ENCODE measurements at places on chromosomes 1 and 21. TPM values are rescaled to one million over a fixed set of nuclear protein-coding genes. Genes with fewer than 3 reads are reported as not detected.
A peak's percentile ranks its signal among the peaks of the same experiment; 100 is the strongest.

DNA sequence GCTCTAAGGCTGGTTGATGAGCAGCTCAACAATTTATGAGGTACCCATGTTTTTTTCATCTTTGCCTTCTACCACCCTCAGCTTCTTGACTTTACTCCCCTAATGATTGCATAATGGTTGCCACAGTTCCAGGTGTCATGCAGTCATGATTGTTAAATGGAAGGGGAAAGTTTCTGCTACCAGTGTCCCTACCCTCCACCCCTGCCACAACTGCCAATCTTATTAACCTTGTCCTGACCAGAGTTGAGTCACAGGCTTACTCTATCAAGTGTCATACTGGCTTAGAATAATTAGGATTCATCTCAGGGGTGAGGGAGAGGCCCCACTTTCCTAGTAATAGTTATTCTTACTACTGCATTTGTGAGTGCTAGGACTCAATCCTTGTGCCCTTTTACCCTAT lies 7.9 kb upstream of the FUBP1 start:
- no peaks in the 10 kb centered on the region for H3K4me1 ChIP-seq
- no peaks in the 10 kb centered on the region for H3K27me3 ChIP-seq
- no peaks in the 10 kb centered on the region for H3K36me3 ChIP-seq
- no peak overlapping the region for H3K27ac ChIP-seq
- no peak for DNase-seq

DNA sequence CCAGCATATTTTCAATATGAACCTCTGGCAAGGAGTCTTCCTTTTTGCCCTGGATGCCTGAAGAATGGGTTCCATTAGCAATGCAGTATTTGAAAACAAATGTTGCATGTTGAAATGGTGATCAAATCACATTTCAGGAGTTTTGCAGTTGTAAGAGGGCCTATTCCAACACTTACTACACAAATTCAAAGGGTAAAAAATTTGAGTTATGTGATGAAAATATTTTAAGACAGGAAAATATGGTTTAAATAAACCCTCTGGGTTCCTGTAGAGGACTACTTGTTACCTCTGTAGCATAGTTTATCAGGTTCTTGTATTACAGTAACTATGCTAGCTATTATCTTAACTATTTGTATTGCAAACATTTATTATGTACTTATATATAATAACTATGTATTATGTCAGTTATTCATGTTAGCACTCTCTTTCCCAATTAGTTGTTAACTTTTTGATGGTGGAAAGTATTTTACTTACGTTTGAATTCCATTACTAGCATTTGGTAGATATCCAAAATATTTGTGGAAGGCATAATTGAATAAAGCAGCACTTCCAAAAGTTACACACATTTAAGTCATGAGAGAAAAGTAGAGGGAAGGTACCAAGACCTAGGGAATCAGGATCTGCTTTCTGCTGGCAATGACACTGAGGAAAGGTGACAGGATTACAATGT lies 312.9 kb downstream of the GRIK1 start:
- H3K27me3 ChIP-seq, result no peaks in the 10 kb centered on the region
- DNase-seq, result no peak
- H3K4me3 ChIP-seq, result no peak overlapping the region

- H3K27ac ChIP-seq, result no peak overlapping the region
- H3K27me3 ChIP-seq, result no peaks in the 10 kb centered on the region
- no peak overlapping the region for H3K4me3 ChIP-seq
- no peaks in the 10 kb centered on the region for H3K36me3 ChIP-seq
- no peaks in the 10 kb centered on the region for H3K4me1 ChIP-seq
- no peak for DNase-seq
Measured at GRCh38 chr21:14691914-14692313, 145.8 kb upstream of the SAMSN1 start.

DNA sequence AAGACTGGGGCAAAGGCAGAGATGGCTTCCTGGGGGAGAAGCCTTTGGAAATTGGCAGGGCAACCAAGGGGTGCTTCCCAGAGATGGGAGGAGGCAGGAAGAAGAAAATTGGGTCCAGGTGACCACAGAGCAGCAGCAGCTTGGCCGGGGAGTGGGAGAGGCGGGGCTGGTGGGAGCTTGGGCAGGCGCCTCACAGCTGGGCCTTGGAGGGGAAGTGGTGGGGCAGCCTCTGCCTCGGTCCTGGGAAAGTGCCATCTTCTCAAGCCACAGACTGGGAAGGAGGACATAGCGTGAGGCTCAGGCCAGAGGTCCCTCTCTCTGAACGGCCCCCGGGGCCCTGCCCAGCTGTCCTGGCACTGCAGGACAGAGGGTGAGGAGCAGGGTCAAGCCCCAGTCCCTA lies 24.0 kb upstream of the WASF2 start:
- H3K4me3 ChIP-seq, result no peak overlapping the region
- H3K36me3 ChIP-seq, result no peaks in the 10 kb centered on the region
- peak overlapping the region; percentile 21 for H3K27ac ChIP-seq
- no peaks in the 10 kb centered on the region for H3K4me1 ChIP-seq
- DNase-seq, result no peak

- peak; percentile 14 for DNase-seq
- H3K36me3 ChIP-seq, result no peaks in the 10 kb centered on the region
- peaks cover 7% of the 10 kb centered on the region for H3K27me3 ChIP-seq
- peaks cover 14% of the 10 kb centered on the region for H3K4me1 ChIP-seq
Measured at GRCh38 chr1:240092301-240093119, 827 bp downstream of the FMN2 start.

DNA sequence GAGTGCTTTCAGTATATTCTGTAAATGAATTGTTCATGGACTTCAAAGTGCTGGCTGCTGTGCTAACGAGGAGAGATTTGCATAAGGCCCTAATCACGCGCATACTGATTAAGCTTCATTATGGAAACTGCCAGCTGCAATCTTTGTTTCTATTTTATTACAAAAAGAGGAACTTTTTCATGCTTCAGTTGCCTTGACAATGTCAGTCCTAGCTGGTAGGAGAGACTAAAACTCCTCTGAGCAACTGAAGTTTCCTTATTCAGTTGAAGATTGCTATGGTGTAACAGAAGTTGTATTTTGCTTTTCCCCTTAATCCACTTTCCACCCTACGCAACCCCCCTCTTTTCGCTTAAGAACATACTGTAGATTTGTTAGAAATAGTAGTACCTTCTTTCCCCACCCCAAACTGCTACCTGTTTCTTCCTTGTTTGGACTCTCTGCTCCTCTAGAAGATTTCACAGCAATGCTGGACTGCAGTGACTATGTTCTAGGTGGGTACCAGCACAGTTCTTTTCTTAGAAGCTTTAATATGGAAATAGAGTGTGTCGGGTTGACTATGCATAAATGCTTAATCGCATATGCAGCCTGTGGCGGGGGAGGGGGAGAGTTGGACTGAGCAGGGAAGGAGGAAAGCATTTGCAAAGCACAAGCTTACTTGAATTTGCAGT lies 108.3 kb downstream of the POU2F1 start:
- no peak for DNase-seq
- H3K27ac ChIP-seq, result no peak overlapping the region
- no peak overlapping the region for H3K4me3 ChIP-seq
- no peaks in the 10 kb centered on the region for H3K27me3 ChIP-seq

FAM78B gene
- 0.26 TPM for total RNA-seq
